ENCODE measurements at places on chromosomes 1 and 21.

DNA sequence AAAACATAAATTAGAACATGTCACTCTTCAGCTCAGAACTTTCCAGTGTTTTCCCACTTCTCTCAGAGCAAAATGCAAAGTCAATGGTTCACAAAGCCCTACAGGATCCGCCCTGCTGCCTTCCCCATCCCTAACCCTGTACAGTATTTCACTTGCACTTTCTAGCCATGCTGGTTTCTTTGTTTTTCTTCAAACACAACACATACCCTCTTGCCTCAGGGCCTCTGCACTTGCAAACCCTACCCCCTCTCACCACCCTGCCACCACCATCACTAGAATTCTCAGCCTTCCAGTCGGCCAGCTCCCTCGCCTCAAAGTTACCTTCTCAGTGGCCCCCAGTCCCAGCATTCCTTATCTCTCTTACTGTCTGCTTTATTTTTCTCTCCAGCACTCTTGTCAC lies 17.6 kb downstream of the TEX35 start:
- DNase-seq: no peak

DNA sequence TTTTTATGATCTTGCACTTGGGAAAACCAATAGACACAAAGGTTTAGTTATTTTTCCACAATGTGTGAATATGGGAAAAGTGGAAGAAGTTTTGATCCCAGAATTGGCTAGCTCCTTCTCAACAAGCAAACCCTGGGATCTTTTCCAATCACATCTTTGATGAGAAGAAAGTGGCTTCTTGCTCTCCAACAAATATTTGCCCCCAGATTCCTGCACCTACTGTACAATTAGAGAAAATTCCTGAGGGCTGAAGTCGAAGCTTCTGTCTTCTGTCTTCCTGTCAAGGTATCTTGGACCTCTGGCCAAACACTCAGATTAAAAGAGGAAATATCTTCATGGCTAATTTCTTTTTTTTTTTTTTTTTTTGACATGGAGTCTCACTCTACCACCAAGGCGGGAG lies 113.1 kb upstream of the SLC45A1 start:
- no peak for DNase-seq

DNA sequence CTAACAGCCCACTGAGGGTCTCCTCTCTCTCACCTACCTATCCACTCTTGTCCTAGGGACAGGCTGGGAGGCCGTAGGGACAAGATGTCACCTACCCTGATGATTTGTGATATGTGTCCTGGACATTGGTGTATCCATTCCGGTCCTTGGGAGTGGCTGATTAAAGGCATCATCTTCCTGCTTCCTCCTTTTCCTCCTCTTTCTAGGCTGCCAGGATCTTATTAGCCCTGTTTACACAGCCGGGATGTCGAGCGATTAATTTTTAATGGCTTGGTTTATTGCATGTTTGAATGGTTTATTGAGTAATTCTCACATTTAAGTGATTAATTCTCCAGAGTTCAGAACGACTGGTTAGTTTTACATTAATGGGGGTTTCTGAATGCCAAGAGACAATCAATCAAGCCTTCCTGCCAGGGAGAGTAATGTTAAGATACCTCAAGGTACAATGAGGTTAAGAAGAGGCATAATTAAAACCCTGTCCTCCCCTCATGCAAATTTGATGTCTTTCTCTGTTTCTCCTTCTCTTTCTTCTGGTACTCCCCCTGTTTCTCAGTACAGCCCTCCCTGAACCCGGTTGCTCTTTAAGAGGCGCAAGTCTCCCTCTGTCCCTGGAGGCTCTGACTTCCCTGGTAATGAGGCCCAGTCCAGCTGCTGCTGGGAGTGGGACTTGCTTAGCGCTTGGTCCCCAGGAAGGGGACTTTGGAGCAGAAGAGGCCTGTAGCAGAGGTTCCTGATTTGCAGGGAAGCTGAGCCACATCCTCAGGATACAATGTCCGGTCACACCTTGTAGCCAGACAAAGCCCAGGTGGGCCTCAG lies 50.9 kb downstream of the ACTL8 start:
- no peak for DNase-seq

DNA sequence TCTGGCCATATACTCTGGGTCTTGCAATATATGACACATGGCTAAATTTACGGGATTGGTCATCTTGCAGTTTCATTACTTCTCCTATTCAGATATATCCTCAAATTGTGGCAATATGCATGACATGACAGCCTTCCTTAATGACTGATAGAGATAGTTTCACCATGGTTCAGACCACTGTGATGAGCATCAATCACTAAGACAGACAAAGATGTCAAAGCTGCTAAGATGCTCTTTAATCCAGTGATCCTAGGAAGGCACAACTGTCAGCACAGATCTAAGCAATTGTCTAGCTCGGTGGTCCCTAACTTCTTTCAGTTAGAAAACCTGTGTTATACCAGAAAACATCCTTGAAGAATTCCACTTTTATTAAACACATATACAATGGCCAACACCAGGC lies 70.9 kb upstream of the ADGRL2 start:
- no peak for DNase-seq

- DNase-seq: no peak
These were observed 31.3 kb downstream of the KYAT3 start for GRCh38 chr1:88961081-88961480.

- no peak for DNase-seq
These were observed 217.9 kb downstream of the FOXD2 start for GRCh38 chr1:47655521-47656300.

DNA sequence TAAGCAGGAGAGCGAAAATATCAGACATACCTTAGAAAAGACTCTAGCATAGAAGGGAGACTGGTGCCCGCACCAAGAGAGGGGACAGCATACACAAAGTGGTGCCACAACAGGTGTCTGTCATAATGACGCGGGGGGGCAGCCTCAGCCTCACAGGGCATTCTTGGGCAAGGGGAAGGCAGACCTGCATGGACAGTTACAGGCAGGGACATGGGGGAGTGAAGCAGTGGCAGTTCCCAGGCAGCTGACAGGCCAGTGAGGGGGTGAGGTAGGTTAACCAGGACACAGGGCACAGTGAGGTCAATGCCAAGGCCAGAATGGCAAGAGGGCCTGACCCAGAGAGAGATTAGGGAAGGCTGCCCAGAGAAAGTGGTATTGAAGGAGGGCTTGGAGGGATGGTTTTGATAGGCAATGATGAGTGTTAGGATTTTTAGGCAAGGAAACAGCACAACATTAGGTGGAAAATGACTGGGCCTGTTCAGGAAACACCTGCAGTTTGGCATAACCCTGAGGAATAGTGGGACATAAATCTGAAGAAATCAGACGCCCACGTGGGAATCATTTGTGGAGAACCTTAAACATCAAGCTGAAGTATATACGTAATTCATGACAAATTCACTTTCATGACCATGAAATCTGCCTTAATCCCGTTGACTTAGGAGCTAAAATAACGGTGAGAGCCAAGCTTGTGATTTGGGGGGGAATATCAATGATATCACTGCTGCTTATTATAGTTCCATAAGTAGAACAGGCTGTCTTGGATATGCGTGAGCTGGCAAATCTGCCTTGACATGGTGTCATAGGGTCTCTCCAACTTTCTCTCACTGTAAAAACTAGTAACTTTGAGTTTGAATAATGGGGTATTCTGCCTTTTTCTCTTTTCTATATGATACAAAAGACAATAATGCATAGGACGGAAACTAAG lies 8.9 kb downstream of the PTPN14 start:
- peak; percentile 17 for DNase-seq

GRCh38 chr1:95007687-95008086 lies 65.1 kb downstream of the ALG14 start:
- DNase-seq: no peak

DNA sequence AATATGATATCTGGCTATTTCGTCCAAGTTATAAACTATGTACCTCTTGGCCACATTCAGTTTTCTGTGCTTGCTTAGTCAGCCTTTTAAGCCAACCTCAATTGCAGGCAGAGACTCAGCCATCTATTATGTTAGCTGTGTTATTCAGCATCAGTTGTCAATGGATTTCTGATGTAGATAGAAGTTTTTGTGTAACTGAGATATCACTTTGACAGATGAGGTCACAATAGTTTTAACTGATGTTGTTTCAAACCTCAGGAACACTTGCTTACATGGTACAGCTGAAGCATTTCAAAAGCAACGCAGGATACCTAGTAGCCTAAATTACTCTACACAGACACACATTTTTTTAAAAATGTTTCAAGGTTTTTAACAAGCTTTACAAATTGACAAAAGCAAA lies 1478.0 kb downstream of the NCAM2 start:
- DNase-seq: no peak

- no peak for DNase-seq
These were observed 41.8 kb downstream of the CRYAA start for GRCh38 chr21:43210454-43211071.

DNA sequence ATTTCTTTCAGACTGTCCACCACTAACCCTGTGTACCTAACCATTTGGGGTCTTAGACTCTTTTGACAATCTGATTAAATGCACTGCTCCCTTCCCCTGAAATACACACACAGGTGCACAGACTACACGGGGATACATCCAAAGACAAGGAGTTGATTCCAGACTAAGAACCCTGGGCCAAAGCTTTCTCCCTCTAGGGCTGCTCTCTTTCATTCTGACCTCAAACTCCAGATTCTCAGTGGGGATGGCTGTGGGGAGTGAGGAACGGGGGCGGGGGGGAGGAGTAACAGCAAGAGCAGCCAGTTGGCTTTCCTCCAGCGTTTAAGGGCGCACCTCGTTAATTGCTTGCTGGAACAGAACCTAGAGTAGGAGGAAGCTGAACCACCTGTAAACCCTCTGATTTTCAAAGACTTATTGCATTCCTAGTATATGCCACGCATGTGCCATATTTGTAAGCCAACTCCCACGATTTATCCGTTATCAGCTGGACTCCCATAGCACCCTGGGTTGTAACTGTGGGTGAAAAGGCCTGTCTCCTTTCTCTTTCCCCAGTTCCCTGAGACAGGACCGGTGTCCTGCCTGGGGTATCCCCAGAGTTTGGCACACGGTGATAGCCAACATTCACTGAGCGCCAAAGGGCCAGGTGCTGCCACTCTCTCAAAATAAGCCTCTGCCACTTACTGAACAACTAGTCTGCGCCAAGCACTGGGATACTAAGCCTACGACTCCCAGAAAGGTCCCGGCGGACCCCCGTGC lies 920 bp downstream of the MTHFR start:
- no peak for DNase-seq

- no peak for DNase-seq
These were observed 15.1 kb downstream of the PCP4 start for GRCh38 chr21:39882151-39882838.

DNA sequence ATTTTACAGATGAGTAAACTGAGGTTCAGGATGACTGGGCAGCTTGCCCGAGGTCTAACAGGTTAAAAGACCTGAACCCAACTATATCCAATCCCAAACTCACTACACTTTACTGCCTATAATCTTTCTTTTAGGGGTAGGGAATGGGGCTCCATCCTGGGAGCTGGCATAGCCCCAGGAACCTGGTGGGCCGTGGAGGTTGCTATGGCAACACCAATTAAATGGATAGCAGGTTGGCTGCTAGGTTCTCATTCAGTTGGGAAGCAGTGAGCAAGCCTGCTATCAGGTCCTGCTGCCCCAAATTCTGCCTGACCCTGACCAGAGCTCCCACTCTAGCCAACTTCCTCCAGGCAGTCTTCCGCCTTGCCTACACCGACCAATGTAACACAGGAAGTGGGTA lies 40.9 kb downstream of the LRP8 start:
- DNase-seq: peak; percentile 35

- no peak for DNase-seq
These were observed 133.4 kb upstream of the MAP1LC3C start for GRCh38 chr1:242132121-242132817.

GRCh38 chr1:226098870-226099835 lies 36.6 kb downstream of the H3-3A start:
- DNase-seq: no peak

DNA sequence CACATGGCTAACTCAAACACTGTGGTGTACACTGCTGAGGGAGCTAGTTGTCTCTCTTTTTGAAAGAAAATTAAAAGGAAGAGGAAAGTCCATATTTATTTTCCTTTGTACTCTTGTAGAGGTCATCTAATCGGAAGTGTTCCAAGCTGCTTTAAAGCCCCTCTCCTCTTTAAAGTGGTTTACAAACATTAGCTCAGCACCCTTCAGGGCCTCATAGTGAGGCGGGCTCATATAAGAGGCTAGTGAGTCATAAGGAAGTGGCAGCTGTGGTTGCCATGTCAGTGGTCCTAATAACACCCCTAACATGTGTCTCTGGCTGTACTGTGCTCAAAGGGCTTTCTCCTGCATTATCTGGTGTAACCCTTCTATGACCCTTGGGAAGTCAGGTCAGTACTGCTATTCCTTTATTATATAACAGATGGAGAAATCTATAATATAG lies 104.4 kb upstream of the SERBP1 start:
- no peak for DNase-seq

GRCh38 chr1:175267716-175268416 lies 75.3 kb upstream of the KIAA0040 start:
- no peak for DNase-seq
